ENCODE measurements at places on chromosomes 12 and 14.

GRCh38 chr12:98574110-98574509, 19.4 kb upstream of the SLC25A3 start:
- DNase-seq, result no peak

GRCh38 chr12:89844539-89844938, 135.9 kb upstream of the ATP2B1 start:
- no peak for DNase-seq

DNA sequence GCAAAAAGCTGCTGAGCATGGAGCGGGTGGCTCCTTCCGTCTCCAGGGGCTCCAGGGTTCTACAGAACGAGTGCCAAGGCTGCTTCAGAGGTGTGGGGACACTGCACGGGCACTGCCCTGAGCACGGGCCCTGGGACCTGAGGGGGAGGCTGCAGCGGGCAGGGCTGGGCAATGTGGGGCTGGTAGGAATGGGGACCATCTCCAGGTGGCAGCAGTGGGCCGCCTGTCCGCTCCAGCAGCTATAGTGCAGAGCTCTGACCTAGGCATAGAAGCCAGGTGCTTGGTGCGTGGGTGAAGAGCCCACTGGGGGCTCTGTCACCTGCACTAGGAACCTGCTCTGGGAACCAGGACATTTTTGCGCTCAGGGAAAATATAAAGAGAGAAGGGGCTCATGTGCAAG, 22.3 kb downstream of the HDAC7 start:
- no peak for DNase-seq

- no peak for DNase-seq
These were observed 19.4 kb downstream of the EGLN3 start for GRCh38 chr14:33931461-33931860.

- DNase-seq, result no peak
These were observed 232.8 kb downstream of the TMTC2 start for GRCh38 chr12:82919388-82920054.

- no peak for DNase-seq
These were observed 340.6 kb downstream of the SEC23A start for GRCh38 chr14:38762426-38762825.

- DNase-seq, result peak; percentile 37
These were observed 54.3 kb downstream of the CLMN start for GRCh38 chr14:95265106-95266094.

DNA sequence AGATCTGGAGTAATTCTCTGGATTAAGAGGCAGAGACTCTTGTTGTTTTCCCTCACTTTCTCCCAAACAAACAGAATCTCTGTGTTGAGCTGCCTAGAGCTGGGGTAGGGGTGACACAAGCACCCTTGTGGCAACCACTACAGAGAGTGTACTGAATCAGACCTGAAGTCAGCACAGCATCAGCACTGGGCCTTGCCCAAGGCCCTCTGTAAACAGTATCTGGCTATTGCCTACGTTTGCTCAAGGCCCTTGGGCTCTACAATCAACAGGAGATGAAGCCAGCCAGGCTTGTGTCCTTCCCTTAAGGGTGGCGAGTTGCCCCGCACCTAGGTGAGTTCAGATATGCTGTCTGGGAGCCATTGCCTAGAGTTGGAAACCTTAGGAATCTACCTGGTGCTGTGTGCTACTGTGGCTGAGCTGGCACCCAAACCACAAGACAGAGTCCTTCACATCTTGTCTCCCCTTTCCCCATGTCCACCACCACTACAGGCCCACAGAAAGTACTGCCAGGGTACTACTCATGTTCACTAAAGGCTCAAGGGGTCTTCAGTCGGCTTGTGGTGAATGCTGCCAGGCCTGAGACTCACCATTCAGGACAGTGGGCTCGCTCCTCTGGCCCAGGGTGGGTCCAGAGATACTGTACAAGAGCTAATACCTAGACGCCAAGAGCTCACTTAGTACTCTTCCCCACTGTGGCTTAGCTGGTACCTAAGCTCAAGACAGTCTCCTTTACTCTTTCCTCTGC, 206.8 kb downstream of the SYNE2 start:
- no peak for DNase-seq

DNA sequence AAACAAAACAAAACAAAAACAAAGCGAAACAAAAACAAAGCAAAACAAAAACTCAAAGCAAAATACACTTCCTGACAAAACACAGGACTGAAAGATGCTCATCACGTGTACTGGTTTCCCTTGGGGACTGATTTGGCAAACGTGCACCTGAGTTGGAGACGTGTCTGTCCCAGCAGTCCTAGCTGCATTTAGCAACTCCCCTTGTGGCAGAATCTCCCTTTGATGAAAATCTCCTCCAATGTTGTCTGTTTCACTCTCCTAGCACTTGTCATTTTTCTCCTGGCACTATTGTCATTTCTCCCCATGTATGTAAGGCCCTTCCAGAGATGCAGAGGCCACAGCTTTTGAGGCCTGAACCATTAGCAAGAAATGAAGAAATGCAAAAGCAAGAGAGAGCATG, 6.8 kb upstream of the SLC24A4 start:
- no peak for DNase-seq

GRCh38 chr14:73810478-73811163, 41.0 kb upstream of the PTGR2 start:
- DNase-seq, result no peak

GRCh38 chr14:52457411-52457810, 94.9 kb downstream of the TXNDC16 start:
- DNase-seq, result no peak

GRCh38 chr12:132281038-132281437, 48.4 kb downstream of the GALNT9 start:
- no peak for DNase-seq

DNA sequence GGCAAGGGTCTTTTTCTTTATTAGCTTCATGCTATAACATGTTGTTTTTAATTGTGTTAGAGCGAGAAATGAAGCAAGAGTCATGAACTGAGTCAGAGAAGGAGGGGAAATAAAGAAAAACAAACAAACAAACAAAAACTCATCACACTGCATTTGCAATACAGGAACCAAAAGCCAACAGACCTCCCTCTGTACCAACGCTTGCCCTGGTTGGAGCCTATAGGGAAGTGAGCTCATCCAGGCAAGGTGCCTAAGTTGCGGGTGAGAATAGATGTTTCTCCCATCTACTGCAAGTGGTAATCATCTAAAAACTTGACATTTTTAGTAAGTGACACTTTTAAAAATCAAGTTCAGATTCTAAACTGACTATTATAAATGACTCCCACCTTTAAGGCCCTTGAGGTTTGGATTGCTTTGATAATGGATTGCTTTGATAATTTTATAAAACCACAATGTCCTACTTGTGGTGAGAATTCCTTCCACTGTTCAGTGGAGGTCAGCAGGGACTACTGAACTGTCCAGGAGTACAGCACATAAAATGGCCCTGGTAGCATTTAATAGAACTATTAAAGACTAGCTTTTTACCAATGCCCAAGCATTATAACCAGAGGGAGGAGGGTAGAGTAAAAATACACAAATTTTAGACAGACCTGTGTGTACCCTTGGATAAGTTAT, 31.3 kb downstream of the SLC38A1 start:
- no peak for DNase-seq

GRCh38 chr14:65729566-65729965, 317.0 kb downstream of the FUT8 start:
- DNase-seq, result no peak

DNA sequence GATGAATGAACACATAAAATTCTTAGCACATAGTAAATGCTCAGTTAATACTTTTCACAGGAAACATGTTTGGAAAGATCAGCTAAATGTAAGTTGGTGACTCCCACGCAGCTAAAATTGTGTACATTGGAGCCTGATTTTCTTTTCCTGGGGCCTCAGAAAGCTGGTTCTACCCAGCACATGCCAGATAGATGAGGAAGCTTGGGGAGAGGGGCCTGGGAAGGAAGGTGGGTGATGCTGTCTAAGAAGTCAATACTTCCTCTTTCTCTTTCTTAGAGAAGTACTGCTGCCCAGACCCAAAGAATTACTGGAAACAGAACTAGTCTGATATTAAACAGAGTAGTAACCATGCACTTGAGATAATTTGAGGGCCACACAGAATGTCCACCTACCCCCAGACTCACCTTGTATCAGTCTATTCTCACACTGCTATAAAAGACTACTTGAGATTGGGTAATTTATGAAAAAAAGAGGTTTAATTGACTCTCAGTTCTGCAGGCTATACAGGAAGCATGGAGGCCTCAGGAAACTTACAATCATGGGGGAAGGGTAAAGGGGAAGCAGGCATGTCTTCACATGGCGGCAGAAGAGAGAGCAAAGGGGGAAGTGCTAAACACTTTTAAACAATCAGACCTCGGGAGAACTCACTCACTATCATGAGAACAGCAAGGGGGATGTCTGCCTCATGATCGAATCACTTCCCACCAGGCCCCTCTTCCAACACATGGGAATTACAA, 123.3 kb upstream of the MED13L start:
- DNase-seq, result no peak

GRCh38 chr12:130615861-130616345, 100.2 kb downstream of the RIMBP2 start:
- DNase-seq, result no peak

- no peak for DNase-seq
These were observed 22.3 kb downstream of the FBXW8 start for GRCh38 chr12:116933091-116933490.

- DNase-seq, result no peak
These were observed 15.9 kb downstream of the CACNA1C start for GRCh38 chr12:2068653-2069052.

GRCh38 chr12:124096109-124096508, 123.1 kb downstream of the ZNF664 start:
- DNase-seq, result no peak

DNA sequence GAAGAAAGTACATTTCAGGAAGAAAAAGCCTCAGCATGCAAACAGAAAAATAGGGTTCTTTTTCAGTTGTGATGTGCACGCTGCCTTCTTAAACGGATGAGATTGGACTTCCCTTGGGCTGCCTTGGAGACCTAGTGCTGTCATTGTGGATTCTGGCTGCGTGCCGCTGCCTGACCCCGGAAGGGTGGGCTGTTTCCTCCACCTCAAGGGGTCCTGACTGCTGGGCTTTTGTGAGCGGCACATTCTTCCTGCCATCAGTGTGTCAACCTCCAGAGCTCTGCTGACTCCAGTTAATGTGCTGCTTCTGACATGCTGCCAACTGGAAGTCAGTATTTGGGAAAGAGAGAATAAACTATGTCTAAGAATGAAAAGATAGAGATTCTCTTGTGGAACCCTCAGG, 25.1 kb downstream of the CCNK start:
- DNase-seq, result no peak

GRCh38 chr12:11695321-11695720, 45.8 kb downstream of the ETV6 start:
- DNase-seq, result no peak

- DNase-seq, result no peak
These were observed 20.6 kb downstream of the RERG start for GRCh38 chr12:15200641-15201040.

GRCh38 chr12:779745-780734, 27.7 kb downstream of the WNK1 start:
- DNase-seq, result peak; percentile 81

- DNase-seq, result no peak
These were observed 42.1 kb upstream of the CTDSP2 start for GRCh38 chr12:57888409-57889157.

DNA sequence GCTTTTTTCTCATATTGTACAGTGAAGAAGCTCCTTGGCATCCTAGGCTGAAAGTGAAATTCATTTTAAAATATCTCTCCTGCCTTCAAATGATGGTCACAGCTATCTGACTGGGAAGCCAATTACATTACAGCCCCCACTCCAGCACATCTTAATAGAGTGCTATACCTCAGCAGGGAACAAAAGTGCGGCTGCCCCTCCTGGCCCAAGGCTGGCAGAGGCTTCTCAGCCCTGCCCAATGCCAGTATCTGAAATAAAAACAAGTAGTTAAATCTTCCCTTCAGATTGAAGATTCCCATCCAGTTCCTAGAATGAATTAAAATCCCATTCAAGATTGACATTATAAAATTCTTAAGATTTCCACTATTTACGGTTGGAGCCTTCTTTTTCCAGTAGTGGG, 54.9 kb upstream of the GNG2 start:
- no peak for DNase-seq

DNA sequence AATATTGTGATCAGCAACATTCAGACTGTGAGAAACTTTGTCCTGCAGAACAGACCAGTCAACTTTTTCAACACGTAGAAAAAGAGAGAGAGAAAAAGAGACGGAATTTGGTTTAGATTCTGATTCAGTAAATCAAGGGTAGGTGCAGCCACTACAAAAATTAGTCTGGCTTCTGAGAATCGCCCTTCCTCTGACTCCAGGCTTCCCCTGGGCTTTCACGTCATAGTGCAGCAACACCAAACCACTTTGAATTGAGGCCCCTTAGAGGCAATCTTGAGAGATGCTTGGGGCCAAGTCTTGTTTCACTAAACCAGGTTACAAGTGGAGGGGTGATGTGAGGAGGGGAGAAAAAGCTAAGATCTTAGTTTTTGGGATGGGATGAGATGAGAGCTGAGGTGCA, 37.5 kb upstream of the PTGR2 start:
- no peak for DNase-seq

GRCh38 chr14:61332658-61333029, 11.3 kb downstream of the PRKCH start:
- DNase-seq, result no peak

DNA sequence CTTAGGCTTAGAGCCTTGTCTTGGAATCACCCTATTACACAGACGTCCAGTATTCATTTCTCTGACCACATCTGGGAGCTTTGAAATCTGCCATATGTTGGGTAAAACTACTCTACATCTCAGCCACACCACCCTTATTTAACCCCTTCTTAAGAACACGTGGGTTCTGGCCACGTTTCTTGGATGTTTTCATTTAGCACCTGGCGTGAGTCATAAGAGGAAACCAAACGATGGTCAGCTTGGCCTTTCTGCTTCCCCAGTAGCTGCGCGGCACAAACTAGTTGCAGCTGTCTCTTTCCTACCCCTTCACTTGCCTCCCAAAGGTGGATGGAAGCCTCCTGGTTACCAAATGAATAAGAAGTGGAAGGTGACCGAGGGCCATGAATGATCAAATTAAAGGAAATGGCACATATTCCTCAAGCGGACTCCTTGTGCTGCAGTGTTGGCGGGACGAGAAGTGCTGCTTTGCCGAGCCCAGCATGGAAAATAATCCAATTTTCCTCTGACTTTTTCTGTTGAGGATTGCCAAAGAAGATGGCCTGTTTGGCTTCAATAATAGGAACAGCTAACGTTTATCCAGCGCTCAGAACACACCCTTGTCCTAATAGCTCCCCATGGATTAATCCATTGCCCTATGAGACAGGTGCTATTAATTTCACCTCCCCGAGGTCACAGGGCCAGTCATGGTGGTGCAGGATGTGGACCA, 154.1 kb downstream of the ZNF664 start:
- no peak for DNase-seq

DNA sequence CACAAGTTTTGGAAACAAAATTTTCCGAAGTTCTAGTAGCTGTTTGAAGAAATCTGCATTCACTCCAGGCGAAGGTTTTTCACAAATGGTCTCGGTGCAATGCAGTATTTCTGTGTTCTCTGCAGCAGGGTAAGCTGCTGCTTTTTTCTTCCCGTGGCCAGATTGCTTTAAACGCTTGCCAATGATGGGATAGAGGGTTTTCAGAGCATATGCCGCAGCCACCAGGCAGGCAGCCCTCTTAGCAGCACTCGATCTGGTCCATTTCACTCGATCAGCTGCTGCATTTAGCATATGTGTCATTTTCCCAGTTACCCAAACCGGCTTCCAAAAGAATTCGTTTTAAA, 315 bp downstream of the ABCD2 start:
- DNase-seq, result no peak

GRCh38 chr12:25651931-25652330, 98.8 kb upstream of the LMNTD1 start:
- DNase-seq, result no peak
